Renal cortical epithelial cell (primary cell): ENCODE measurements at places on chromosomes 6 and 20. TPM values are rescaled to one million over a fixed set of nuclear protein-coding genes. Genes with fewer than 3 reads are reported as not detected.
A peak's percentile ranks its signal among the peaks of the same experiment; 100 is the strongest.

Gene LAMA5
- total RNA-seq = 58.5 and 299 TPM in 2 replicates

Gene TIAM2
- total RNA-seq = 9.7 and 10.8 TPM in 2 replicates

Gene TREML1
- total RNA-seq = not detected in 2 replicates

Gene RIMS4
- 0.05 TPM in 1 of 2 replicates, not detected in the other for total RNA-seq

Gene MATN4
- total RNA-seq = not detected in 2 replicates

Gene ROS1
- 0.35 and 2.7 TPM in 2 replicates for total RNA-seq

Gene RNASET2
- 287 and 307 TPM in 2 replicates for total RNA-seq

Gene ABHD16B
- total RNA-seq = not detected in 2 replicates

Gene AGPAT1
- 9.9 and 30.8 TPM in 2 replicates for total RNA-seq

Gene PEX3
- 22.1 and 31.2 TPM in 2 replicates for total RNA-seq

Gene SNX9
- 45.7 and 56.8 TPM in 2 replicates for total RNA-seq

Gene GUCA1A
- 0.05 TPM in 1 of 2 replicates, not detected in the other for total RNA-seq

Gene TMEM244
- not detected in 2 replicates for total RNA-seq

Gene MICB
- total RNA-seq = 5.3 and 17.5 TPM in 2 replicates

Gene IP6K3
- 2.9 and 3.0 TPM in 2 replicates for total RNA-seq

Gene AHCY
- 111 and 163 TPM in 2 replicates for total RNA-seq

Gene SEC23B
- 114 and 123 TPM in 2 replicates for total RNA-seq

Gene TJAP1
- total RNA-seq = 6.4 and 19.6 TPM in 2 replicates

Gene ACTR5
- 7.5 and 8.3 TPM in 2 replicates for total RNA-seq

Gene CRYBG1
- 13.9 and 16.3 TPM in 2 replicates for total RNA-seq

Gene LRRC1
- 15.1 and 17.0 TPM in 2 replicates for total RNA-seq

GRCh38 chr20:42974347-42974746 is 215.4 kb downstream of the PTPRT start:
- DNase-seq = no peak

- peak; percentile 93 for DNase-seq
These were observed 108.1 kb downstream of the RNF144B start for GRCh38 chr6:18495236-18495635.

- peak; percentile 34 for DNase-seq
These were observed 63.1 kb upstream of the KLHL31 start for GRCh38 chr6:53728570-53729194.

DNA sequence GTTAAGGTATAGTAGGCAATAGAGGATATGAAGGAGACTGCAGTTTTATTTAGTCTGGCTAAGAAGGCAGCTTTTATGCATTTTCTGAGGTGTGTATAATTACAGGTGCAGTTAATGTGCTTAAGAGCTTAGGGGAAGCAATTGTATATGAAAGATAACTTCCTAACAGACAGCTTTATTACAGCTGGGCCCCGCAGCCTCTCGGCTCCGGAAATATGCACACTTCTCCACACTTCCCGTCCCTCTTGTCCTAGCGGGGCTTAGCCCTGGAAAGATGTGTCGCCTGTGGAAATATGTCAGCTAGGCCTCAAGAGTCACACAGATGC is 178.4 kb upstream of the ARID1B start:
- no peak for DNase-seq

GRCh38 chr6:3293271-3294155 is 34.8 kb downstream of the PSMG4 start:
- DNase-seq = no peak

- no peak for DNase-seq
These were observed 387.7 kb downstream of the BTBD3 start for GRCh38 chr20:12305188-12305950.

DNA sequence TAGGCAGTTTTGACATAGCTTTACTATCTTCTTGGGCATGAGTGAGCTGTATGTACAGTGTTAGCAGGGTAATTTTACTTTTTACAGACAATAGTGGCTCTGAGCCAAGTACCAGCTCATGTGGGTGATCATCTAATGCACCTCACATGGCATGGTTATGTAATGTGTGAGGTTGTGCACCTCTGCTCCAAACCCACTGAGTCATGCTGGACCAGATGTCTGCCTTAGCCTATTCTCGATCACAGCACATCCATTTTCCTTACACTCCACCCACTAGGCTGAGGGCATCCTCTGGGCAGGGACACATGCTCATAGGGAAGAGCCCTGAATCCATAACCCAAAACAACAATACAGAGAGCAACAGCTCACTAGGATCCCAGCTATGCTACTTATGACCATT is 71.6 kb upstream of the FBXL4 start:
- DNase-seq = peak; percentile 76

GRCh38 chr6:75143191-75143590 is 62.7 kb downstream of the COL12A1 start:
- DNase-seq = no peak

GRCh38 chr20:62813588-62813987 is 3.3 kb upstream of the COL9A3 start:
- DNase-seq = no peak

- peak; percentile 67 for DNase-seq
These were observed 45.9 kb upstream of the ZNFX1 start for GRCh38 chr20:49323622-49324238.

GRCh38 chr6:34979218-34979617 is 90.2 kb downstream of the ANKS1A start:
- DNase-seq = no peak

GRCh38 chr20:35363190-35363589 is 48.6 kb downstream of the UQCC1 start:
- DNase-seq = no peak

DNA sequence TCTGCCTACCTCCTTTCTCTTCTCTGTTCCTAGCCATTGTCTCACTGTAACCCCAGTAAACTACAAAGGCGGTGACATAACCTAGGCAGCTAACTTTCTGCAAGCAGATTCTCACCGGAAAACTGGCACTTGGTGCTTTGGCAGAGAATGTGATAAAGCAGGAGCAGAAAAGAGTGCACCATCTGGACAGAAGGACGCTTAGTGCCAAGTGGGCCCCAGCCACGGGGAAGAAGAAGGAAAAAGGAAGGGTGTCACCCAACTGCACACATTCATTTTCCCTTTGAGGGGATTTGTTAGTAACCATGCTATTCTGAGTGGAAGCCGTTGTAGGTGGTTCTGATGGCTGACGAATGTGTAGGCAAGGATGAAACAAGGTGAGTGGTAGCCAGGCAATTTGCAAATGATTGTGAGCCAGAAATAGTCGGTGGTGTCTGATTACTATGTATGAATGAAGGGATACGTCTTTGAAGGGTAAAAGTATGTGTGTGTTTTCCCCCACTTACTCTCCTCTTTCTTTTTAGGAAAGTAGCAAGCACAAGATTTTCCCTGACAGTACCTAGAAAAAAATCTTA is 148.3 kb upstream of the STXBP5 start:
- DNase-seq = no peak

DNA sequence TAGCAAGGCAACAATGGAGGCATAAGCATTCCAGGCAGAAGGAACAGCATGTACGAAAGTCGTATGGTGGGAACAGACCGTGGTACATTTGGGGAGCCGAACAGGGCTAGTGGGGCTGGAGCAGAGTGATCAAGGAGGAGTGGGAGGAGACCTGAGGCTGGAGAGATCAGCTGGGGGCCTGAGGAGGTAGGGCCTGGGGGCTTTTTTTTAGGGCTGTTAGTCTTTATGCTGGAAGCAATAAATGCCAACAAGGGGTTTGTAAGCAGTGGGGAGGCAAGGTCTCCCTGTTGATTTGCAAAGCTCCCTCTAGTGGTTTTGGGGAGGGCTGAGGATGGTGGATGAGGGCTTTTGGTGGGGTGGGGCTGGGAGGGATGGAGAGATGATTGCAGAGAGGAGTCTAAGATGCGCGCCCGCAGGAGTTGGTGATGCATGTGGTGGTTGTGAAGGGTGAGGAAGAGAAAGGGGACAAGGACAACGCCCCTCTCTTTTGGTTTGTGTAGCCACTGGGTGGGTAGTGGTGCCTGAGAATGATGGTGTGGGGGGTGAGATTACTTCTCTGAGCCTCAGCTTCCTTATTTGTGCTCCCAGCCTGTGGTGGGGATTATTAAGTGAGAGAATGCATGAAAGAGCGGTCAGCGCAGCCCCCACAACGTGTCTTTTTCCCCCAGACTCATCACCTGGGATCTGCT is 74.1 kb upstream of the TOX2 start:
- no peak for DNase-seq

DNA sequence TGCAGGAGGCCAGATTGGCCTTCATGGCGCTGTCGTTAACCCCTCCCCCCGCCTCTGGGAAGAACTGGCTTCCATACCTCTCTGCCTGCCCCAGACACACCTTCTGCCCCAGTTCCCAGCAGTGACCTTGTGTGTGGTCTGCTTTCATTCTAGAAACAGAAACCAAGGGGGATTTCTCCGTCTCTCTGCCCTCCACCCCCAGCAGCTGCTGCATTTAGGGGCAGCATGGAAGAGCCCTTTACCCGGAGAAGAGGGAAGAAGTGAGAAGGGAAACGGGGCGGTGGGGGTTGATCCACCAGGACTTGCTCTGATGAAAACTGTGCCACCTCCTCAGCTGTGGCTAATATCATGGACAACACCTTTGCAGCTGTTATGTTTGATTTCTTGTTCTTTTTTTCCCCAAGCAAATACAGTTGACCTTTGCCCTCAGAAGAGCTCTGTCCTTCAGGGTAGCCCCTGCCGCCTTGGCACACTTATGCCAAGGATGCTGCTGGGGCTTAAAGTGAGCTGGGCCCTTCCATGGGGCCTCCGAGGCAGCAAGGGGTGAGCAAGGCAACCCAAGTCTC is 6.1 kb downstream of the GLP1R start:
- DNase-seq = no peak

- DNase-seq = no peak
These were observed 215.0 kb upstream of the SGK1 start for GRCh38 chr6:134532694-134533624.

DNA sequence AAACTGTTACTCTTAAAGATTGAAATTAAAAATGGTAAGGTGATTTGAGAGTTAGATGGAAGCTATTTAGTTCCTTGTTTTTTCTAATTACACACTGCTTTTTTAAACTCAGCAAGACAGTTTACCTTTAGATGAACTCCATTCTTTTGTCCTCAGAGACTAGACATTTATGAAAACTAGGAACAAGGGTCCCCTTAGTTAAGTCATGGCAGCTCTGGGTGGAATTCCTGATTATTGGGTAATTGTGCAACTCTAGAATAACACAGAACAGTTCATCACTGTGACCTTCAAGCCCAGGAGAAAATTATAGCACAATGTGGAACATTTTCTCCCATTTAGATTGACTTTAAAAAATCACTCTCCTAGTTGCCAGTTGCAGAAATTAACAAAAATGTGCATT is 251.7 kb downstream of the NKAIN2 start:
- DNase-seq = no peak

DNA sequence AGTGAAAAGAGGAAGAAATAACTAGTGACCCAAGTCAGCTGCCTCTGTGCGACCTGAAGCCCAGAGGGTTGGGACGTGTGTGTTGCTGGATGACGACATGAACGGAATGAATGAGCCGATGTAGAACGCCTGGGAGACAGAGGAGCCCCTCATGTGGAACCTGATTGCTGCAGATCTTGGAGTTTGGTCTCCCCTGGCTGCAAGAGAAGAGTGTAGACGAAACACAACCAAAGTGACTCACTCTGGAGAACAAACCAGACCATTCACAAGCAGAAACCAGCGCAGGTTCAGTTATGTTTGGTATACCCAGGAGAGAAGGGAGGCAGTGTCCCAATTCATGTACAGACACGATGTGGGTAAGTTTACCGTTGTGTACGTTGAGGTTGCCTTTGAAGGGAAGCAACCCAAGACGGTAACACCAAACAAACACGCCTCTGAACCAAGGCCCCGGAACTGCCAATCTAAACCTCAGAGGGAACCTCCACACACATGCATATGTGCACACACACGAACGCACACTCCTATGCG is 265.9 kb downstream of the BMP7 start:
- DNase-seq = no peak

DNA sequence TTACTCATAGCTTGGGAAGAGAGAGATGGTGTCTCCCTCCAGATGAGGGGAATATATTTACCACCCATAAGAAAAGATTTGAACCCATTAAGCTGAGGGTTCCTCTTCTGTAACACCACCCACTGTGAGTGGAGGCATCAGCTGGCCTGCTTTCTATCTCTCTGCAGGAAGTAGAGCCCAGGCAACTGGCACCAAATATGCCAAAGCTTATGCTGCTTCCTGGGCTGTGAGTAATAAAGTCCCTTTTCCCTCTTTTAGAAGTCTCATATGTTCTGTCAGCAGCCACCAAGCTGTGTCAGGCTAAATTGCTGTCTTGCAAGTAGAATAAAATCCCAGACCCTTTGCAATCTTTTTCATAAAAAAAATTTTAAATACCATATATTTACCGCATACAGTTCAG is 241.4 kb downstream of the LAMA2 start:
- DNase-seq = no peak

GRCh38 chr6:24980507-24981385 is 45.0 kb upstream of the RIPOR2 start:
- DNase-seq = peak; percentile 16

GRCh38 chr6:72742001-72742673 is 120.3 kb downstream of the KCNQ5 start:
- no peak for DNase-seq

- no peak for DNase-seq
These were observed 1257.2 kb upstream of the EYS start for GRCh38 chr6:66964216-66964615.

DNA sequence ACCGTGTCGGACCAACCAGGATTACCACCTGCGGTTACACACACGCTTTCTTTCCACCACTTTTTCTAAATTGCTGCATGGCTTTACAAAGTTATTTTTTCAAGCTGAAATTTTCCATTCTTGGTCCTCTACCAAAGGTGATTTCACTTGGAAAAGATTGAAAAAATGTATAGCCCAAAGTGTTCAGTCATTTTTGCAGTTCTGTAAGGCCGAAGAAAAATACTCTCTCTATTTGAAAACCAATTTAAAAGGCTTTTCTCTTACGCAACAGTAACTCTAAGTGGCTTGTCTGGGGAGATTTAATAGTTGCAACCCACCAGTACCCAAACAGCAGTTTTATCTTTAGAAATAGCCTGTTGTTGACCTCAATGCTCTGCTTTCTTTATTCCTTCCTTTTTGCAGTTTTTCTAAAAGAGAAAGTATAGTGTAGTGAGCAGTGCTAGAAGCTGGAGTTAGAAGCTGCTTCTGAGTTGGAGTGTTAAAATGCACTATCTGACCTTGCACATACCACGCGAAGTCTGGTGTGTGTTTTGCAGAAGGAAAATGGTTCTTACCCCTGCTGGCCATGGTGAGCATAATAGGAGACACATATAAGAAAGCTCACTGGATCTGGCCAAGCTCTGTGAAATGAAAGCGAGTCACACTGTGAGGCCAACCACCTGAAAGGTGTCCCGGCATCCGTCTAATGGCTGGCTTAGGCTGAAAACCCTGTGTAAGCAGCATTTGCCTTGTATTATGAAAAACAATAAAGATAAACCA is 271.6 kb upstream of the PRND start:
- DNase-seq = peak; percentile 33

DNA sequence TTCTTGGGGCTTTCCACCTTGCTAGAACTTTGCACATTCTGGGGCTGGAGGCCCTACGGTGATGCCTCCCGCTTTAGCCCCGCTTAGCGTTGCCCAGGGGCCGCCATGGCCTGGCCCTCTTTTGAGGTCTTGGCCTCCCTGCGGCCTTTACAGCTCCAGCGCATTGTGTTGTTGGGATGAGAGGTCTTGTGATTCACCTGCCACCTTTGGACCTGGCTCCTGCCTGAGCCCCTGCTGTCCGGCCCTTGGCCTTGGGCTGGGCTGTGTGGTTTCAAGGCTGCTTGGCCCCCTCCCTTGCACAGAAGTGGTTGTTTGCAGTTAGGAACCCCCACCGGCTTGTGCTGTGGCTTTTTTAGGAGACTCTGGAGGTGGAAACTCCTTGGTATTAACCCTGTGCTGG is 61.0 kb upstream of the CDH4 start:
- no peak for DNase-seq

- no peak for DNase-seq
These were observed 26.9 kb downstream of the ANKEF1 start for GRCh38 chr20:10061641-10062040.

- no peak for DNase-seq
These were observed 83.1 kb downstream of the SYNJ2 start for GRCh38 chr6:158064725-158065251.

- DNase-seq = no peak
These were observed 859 bp upstream of the KIF25 start for GRCh38 chr6:167996424-167997199.
